HS-5 (cell line): ENCODE measurements at places on chromosomes 3 and 15.
A peak's percentile ranks its signal among the peaks of the same experiment; 100 is the strongest.

DNA sequence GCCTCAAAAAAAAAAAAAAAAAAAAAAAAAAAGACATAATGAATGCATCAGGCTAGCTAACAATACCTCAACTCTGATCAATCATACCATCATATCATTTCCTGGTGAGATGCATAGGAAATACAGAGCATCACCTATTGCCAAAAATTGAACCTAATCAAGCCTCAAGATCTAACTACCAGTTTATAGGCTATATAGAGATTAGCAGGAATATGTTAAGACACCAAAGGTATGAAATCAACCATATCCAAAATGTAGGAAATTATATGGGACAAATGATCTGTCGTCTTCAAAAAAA is 387 bp upstream of the VPS33B start:
- no peak for DNase-seq

- DNase-seq, result no peak
Observed at GRCh38 chr3:42730294-42730693, 27.7 kb upstream of the HHATL start.

GRCh38 chr3:112424394-112424793 is 74.9 kb downstream of the BTLA start:
- DNase-seq, result no peak

DNA sequence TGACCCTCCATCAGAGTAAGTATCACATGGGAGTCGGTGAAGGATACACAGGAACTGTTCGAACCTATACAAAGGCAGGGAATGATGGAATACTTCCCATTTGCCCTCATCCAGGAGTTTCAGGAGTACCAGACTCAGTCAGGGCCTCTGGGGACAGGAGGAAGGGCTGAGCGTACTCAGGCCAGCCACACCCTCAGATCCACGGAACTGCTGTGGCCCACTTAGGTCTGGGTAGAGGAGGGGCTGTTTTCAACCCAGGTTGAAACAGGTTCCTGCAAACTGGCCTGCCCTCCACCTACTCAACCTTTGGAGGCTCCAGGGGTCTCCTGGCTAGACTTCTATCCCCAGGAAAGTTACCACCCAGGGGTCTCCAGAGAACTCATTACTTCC is 6.7 kb upstream of the IGDCC3 start:
- DNase-seq, result no peak

GRCh38 chr15:35736150-35736549 is 190.2 kb upstream of the DPH6 start:
- no peak for DNase-seq

DNA sequence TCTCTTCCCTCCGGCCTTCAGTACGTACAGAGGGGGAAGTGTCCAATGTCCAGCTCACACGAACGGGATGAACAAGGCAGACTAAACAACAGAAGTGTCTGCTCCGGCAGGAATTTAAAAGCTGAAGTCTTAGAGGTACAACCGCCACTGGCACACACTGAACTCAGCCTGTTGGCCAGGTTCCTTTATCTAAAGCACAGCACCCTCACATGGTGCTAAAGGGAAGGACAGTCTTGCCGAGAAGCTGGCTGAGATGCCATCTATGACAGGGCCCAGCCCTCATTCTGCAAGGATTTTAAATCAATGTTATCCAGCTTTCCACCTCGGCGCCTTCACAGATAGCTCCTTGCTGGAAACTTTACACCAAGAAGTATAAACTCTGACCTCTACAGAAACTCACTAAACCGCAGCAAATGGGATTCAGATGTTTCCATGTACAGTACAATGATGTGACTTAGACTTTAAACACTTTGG is 2.8 kb downstream of the ADAMTS17 start:
- DNase-seq, result peak; percentile 24

DNA sequence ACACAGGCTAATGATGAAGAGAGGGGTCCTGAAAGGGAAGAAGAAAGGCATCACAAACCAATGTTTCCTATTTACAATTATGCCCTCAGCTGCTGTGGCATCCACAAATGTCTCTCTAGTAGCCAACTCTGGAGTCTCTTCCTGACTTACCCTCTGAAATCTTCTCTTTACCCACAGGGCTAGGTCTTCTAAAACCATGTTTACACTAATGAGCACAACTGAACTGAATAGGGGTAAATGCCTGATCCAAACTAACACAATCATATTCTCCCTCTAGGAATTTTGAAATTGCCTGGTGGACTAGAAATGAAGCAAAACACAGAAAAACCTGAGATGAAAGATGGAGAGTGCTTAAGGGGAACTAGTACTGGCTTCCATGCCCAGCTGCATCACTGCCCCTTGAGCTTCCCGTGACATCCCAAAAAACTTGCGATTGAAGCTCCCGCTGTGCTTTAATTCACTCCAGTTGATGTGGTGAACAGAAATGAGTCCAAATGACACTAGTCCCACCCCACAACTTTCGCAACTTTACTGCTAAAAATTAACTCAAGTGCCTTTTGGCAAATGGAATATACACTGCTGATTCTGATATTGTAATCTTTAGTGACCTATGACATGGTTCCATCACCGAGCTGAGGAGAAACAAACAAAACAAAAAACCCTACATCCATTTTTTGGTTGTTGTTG is 32.8 kb downstream of the CFAP20DC start:
- DNase-seq, result no peak

- DNase-seq, result no peak
Observed at GRCh38 chr3:119782460-119782859, 559 bp downstream of the NR1I2 start.

DNA sequence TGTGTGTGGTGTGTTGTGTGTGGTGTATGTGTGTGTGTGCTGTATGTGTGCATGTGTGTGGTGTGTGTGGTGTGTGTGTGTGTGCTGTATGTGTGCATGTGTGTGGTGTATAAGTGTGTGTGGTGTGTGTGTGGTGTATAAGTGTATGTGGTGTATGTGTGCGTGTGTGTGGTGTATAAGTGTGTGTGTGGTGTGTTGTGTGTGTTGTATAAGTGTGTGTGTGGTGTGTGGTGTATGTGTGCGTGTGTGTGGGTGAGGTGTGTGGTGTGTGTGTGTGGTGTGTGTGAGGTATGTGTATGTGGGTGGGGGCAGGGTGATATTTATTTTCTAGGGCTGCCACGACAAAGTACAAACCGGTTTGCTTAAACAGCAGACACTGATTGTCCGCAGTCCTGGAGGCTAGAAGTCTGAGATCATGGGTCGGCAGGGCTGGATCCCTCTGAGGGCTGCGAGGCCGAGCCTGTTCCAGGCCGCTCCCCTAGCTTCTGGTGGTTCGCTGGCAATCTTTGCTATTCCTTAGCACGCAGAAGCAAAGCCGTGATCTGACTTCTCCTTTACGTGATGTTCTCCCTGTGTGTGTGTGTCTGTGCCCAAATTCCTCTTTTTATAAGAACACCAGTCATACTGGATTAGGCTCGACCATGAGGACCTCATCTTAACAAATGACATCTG is 160.2 kb downstream of the XXYLT1 start:
- DNase-seq, result no peak

DNA sequence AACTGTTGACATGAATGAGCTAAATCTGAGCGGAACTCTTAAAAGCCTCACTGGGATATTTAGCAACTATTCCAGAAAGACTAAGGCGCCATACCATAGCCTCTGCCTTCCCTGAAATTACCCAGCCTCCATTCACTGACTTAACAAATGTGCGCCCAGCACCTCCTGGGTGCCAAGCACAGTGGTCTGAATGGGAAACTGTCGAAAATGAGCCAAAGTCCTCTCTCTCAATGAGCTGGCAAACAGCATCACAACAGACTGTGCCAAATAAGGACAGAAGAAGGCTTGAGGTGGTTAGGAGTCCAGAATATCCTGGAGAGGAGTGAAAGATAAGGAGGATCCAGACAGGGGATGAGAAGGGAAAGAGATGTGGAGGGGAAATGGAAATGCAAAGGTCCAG is 332.4 kb downstream of the MAGI1 start:
- DNase-seq, result no peak

DNA sequence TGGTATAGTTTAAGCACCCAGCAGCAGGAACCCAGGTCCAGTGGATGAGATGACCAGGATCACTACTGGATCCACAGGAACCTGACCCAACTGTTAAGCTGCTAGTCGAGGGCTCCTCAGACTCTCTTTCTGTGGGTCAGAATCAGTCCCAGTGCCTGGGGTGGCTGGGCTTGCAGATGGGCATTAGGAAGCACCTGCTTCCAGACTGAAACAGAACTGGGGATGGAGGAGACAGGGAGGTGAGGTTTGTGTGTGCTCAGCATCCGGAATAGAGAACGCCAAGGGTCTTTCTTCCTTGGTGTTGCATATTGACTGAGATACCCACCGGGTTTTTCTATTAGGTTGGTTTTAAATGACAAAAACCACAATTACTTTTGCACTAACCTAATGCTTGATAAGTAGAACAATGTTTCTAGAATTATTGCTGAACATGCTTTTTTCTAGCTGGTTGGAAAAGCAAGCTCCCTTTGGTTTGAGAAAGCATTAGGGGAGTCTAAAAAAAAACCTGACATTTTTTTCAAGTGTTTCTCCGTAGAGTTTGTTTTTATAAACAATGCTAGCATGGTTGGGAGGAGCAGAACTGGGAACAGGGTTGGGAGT is 779 bp downstream of the ST3GAL6 start:
- no peak for DNase-seq

GRCh38 chr15:65936282-65936681 is 67.0 kb downstream of the RAB11A start:
- no peak for DNase-seq

DNA sequence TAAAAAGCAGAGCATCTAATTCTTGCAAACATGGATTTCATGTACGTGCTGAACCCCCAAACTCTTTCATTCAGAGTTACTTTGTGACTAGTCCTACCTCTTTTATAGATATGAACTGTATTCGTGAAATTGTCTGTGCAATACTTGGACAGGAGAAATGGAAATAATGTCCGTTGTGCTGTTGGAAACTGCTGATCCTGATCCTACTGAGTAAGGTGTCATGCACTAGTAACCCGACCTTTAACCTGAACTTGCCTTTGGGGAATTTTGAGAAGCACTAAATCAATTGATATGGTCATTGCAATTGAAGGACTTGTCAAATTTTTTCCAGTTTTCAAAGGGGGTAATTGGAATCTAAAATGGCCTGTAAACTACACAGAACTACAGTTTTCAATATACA is 856.4 kb downstream of the ROBO1 start:
- no peak for DNase-seq

GRCh38 chr3:60216462-60217075 is 1034.7 kb downstream of the FHIT start:
- DNase-seq, result no peak

- DNase-seq, result no peak
Observed at GRCh38 chr3:165624761-165625160, 212.5 kb downstream of the BCHE start.

GRCh38 chr15:30985081-30985531 is 6.3 kb downstream of the MTMR10 start:
- DNase-seq, result no peak

DNA sequence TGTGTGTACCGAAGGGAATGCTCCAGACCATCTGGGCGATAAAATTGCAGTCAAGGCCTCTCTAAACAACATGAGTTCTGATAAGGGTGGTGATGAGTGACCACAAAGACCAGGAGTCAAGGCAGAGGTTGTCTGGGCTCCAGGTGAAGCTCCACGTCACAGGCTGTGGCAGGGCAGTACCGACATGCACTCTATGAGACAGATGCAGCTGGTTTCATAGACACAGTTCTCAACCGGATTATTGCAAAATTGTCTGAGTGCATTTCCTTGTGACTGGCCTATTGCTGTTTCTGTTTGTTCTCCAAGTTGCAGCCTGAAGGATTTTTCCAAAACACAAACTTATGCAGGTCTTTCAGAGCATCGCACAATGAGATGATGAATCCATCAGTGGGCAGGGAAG is 157.5 kb upstream of the HES1 start:
- DNase-seq, result no peak

DNA sequence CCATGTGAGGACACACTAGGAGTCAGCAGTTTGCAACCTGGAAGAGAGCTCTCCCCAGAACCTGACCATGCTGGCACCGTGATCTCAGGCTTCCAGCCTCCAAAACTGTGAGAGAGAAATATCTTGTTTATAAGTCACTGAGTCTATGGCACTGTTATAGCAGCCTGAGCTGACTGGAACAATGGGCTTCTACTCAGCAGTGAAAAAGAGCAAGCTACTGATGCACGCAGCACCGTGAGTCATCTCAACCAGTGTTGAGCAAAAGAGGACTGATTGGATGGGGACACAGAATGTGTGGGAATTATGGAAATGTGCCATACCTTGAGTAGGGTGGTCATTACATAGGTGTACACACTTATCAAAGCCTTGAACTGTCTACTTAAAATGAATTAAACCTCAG is 230.4 kb downstream of the PLCL2 start:
- DNase-seq, result no peak

DNA sequence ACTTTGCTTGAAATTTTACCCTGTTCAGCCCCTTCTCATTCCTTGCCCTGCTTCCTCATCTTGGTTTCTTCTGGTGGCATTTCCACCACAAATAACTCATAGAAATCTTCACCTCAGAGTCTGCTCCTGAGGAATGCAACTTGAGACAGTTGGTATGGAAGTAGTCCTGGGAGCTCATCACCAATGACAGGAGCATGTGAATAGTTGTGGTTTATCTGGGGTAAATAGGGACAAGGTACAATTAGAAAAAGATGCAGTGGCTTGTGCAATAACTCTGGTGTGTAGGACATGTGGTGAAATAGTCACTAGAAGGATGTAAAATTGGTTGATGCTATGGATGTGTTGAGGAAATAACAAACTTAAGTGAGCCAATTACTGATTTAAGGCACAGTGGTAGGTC is 72.7 kb upstream of the CHRNA7 start:
- DNase-seq, result no peak

GRCh38 chr3:71681224-71681668 is 44.0 kb downstream of the EIF4E3 start:
- no peak for DNase-seq

DNA sequence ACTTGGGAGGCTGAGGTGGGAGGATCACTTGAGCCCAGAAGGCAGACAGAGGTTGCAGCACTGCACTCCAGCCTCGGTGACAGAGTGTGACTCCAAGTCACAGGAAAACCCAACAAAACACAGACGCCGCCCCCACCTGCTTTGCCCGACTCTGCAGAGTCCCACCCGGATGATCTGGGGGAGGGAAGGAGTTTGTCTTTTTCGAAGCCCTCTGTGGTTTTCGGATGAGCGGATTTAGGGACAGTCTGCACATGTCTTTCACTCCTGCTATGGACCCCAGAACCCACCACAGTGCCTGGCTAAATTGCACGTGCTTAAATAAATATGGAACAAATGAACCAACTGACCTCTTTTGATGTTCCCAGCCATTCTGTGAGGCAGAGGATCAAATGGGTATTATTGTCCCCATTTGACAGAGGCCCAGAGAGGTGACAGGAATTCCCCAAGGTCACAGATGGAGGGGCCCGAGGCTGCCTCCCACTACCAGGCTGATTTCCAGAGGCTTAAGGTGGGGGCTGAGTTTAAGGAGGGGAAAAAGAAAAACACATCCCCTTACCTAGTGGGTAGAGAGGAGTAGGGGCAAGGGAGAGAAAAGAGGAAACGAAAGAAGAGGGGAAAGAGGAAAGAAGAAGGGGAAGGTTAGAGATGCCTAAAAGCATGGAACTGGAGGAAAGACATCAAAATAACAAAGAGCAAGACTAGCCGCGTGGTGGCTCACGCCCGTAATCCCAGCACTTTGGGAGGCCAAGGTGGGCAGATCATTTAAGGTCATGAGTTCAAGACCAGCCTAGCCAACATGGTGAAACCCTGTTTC is 59.4 kb upstream of the TFRC start:
- no peak for DNase-seq
